ENCODE measurements at places on chromosomes 7 and 10.

- DNase-seq, result no peak
These were observed 146.2 kb downstream of the ARHGAP22 start for GRCh38 chr10:48458662-48459048.

- no peak for DNase-seq
These were observed 21.0 kb upstream of the ITGB1 start for GRCh38 chr10:32979041-32979440.

DNA sequence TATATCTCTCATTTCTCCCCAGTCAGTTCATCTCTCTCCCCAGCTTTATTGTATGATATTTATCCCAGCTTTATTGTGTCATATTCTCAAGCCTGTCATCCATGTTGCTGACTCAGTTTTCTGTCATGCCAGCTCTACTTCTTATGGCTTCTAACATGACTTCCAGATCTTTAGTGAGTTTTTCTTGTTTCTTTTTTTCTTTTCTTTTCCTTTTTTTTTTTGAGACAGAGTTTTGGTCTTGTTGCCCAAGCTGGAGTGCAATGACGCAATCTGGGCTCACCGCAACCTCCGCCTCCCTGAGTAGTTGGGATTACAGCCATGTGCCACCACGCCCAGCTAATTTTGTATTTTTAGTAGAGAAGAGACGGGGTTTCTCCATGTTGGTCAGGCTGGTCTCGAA, 28.7 kb upstream of the CALU start:
- no peak for DNase-seq

- no peak for DNase-seq
These were observed 9.2 kb downstream of the CPA2 start for GRCh38 chr7:130275826-130276297.

DNA sequence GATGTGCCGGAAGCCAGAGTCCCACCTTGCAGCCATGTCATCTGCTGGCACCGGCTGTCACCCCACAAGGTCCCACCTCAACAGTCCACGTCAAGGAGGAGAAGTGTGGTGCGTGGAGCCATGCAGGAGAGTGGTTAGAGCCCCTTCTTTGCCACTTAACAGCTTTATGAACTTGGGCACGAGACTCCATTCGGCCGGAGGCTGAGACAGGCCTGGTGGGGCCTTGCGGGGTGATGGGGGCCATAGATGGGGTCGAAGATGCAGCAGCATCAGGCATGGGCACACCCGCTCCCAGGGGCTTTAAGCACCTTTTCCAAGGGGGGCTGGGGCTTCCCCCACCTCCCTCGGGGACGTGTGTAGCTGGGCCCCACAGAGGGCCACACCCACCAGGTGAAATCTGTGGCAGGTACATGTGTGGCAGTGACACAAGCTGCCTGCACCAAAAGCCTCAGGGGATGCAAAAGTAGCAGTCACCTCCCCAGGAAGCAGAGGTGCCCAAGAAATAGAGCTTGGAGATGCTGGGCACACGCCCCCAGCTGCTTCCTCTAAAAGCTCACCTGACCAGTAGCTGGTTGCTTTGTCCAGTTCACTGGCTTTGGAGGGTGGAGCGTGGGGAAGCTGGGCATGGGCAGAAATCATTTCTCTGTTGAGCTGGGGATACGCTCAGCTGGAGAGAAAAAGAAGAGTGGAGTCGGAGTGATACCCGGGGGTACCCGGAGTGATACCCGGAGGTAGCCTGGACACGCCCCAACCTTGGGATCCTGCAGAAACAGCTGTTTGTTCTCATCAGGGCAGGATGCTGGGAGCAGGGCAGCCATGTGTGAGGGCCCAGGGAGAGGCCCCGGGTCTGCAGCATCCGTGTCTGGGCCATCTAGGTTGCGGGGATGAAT, 199.8 kb downstream of the EBF3 start:
- no peak for DNase-seq

DNA sequence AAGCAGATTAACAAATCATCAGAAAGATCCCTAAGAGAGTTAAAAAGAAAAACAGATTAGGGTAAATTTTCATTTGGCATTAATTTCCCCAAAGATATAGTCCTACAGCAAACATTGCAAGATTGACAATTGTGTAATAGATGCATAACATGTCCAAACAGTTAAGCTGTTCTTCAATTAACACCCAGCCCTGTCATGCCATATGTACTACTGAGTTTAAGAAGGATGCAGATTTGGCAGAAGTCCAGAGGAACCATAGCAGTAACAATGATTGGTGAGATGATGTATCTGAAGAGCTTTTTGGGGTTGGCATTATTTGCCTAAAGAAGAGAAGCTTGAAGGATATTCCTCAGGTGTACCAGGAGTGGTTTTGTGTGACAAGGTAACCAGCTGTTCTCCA, 287.6 kb downstream of the LRMDA start:
- no peak for DNase-seq

DNA sequence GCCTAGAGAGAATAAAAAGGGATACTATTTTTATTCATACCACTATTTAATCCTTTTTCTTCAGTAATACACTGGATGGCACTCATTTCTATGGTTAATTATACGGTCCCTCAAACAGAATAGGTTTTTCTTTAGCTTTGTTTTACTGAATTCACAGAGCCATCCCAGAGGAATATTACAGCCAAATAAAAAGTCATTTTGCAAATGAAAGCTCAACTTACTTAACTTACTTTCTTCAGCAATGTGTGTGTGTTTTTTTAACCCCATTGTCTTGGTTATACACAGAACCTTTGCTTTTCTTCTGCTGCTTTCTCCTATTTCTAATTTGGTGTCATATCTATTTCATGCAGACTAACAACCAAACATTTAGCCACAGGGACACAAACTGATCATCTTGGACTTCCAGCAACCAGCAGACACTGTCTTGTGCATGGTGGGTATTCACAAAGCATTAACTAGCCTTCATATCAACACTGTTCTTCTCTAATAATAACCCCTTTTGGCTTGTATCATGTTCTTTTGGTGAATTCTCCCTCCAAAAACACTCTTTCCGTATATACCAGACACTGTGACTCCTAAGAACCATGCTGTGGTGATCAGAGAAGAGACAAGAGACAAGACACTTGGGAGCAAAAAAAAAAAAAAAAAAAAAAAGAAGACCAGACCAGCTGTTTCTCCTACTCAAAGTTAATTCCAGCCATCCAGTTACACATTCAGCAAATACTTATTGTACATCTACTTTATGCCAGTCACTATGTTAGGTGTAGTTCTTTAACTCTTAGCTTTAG, 40.4 kb downstream of the PIP4K2A start:
- no peak for DNase-seq

DNA sequence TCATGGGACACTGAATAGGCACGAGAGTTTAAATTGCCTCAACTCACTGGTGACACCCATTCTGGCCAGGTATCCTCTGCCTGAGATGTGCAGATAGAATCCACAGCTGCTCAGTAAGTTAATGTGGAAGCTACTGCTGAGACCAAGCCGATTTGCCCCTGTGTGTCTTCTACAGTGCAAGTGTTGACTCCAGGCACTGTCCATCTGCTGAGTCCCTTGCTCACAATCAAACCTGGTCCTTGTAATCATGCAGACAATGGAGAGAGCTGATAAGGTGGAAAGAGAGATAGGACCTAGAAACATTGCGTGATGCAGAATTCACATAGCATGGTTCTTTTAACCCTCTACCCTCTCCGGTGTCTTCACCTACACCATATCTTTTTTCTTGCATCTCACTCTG, 101.4 kb downstream of the ITGB8 start:
- no peak for DNase-seq

GRCh38 chr10:115829521-115830205, 443.3 kb downstream of the GFRA1 start:
- DNase-seq, result no peak

DNA sequence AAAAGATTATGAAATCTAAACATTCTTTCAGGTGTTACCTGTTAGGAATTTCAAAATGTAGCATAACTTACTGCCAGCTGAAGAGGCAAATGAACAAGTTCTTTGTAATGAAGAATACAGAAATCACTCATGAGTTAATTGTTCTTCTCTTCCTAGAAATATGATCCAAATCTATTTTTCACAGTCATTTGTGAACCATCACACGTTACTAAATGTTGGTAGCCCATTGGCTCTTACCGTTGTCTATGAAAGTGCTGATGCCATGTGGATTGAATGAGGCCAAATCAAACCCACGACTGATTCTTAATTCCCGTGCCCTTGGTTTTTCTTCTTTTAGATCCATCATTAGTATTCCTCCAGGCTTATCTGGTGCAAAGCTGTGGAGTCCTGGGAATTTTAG, 15.9 kb upstream of the PON3 start:
- DNase-seq, result no peak

- DNase-seq, result no peak
These were observed 1007.4 kb downstream of the GATA3 start for GRCh38 chr10:9061871-9062270.

GRCh38 chr10:129448539-129448938, 18.5 kb upstream of the MGMT start:
- DNase-seq, result no peak

- DNase-seq, result no peak
These were observed 164.9 kb upstream of the EEPD1 start for GRCh38 chr7:35988105-35988504.

- DNase-seq, result no peak
These were observed 171.2 kb downstream of the ARHGAP21 start for GRCh38 chr10:24552346-24553016.

GRCh38 chr10:128781637-128782036, 655.4 kb upstream of the MKI67 start:
- no peak for DNase-seq

- no peak for DNase-seq
These were observed 835 bp upstream of the DGKI start for GRCh38 chr7:137847568-137848050.

DNA sequence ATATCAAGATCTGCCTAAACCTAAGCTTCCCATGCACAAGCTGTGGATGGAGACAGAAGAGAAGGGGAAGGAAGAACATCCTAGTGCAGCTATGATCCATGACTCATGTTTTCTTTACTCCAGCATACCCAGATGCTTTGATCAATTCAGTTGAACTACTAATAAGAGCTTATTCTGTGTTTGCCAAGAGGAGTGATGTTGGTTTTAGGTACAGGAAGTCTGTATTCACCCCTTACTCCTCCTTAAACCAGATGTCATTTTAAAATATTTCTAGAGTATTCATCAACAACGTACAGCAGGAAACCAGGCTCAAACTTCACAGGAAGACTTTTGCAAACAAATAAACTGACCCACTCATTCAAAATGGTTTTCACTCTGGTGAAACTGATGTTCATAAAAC, 29.2 kb downstream of the PANK1 start:
- DNase-seq, result no peak

DNA sequence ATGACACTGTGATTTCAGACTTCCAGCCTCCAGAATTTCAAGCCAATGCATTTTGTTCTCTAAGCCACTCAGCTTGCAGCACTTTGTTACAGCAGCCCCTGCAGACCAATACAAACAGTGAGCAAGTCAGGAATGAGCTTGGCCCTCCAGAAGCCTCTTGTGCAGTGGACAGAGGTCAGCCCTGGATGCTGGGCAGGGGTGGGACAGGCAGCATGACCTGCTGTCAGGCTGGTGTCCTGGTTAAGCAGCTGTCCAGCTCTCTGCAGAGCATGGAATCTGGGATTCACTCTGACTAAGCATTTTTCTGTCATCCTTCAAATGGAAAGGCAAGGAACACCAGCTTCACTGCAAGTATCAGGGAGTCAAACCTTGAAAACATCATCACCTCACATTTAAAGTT, 85.5 kb upstream of the GDF10 start:
- no peak for DNase-seq

GRCh38 chr7:143906895-143907294, 4.9 kb upstream of the TCAF1 start:
- no peak for DNase-seq

DNA sequence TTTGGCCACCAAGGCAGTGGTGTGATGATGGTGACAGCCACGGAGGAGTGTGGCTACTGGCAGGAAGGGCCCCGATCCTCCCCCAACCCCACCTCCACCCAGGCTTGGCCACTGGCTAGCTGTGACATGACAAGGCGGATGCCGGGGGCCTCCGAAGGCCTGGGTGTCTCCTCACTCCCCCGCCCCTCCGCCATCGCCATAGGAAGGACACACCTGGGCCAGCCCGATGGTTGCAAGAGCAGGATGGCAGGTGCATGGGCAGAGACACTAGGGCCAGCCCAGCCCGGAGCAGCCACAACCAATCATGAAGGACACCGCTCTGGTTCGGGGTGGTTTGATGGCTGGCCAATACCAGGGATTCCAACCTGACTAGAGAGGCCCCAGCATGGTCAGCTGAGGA, 81.0 kb downstream of the PTPRN2 start:
- DNase-seq, result no peak

- no peak for DNase-seq
These were observed 304.3 kb upstream of the PITRM1 start for GRCh38 chr10:3476640-3477448.

- no peak for DNase-seq
These were observed 33.5 kb downstream of the ASZ1 start for GRCh38 chr7:117393781-117394180.

- no peak for DNase-seq
These were observed 8.8 kb downstream of the PTCD1 start for GRCh38 chr7:99429756-99430155.

DNA sequence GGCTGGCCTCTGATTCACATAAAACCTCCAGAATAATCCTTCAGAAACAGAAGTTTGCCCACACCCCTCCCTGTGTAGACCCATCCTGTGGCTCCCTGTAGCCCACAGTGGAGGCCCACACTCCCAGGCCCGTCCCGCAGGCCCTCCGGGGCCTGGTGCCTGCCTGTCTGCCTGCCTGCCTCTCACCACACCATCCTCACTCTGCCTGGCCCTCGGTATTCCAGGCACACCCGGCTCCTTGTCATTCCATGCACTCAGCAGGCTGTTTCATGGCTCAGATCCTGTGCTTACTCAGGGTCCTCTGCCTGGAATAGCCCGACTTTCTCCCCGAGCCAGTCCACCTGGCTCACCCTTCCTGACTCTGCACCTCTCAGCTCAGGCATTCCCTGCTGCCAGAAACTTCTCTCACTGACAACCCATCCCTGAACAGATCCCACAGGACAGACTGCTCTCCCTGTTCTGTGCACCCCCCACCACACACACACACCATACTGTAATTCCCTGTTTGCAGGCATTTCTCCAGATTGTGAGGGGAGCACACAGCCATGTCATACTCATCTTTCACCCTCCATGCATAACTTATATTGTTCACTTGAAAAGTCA, 498.0 kb upstream of the ZMIZ1 start:
- DNase-seq, result no peak

DNA sequence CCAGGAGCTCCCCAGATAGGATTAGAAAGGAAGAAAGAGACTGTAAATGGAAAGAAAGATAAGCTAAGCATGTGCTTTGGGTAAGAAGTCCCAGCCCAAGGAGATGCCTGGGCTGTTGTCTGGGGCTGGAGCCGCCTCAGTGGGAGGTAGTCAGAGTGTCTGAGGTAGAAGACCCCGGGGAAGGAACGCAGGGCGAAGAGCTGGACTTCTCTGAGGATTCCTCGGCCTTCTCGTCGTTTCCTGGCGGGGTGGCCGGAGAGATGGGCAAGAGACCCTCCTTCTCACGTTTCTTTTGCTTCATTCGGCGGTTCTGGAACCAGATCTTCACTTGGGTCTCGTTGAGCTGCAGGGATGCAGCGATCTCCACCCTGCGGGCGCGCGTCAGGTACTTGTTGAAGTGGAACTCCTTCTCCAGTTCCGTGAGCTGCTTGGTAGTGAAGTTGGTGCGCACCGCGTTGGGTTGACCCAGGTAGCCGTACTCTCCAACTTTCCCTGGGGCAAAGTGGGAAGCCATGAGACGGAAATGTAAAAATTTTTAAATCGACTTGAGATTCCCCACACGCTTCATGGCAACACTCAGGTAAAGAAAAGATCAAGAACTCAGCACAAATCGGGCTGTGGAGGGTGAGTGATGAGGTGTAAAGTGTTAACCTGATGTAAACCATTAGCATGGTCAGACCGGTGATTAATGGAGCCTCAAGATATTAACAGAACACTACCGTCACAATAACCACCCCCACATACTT, 1.3 kb downstream of the HOXA1 start:
- no peak for DNase-seq

GRCh38 chr7:47689558-47689957, 107.6 kb upstream of the TNS3 start:
- no peak for DNase-seq

Measured in NCI-H1930 (cell line).